ENCODE measurements at places on chromosomes 6 and 20.
A peak's percentile ranks its signal among the peaks of the same experiment; 100 is the strongest.

DNA sequence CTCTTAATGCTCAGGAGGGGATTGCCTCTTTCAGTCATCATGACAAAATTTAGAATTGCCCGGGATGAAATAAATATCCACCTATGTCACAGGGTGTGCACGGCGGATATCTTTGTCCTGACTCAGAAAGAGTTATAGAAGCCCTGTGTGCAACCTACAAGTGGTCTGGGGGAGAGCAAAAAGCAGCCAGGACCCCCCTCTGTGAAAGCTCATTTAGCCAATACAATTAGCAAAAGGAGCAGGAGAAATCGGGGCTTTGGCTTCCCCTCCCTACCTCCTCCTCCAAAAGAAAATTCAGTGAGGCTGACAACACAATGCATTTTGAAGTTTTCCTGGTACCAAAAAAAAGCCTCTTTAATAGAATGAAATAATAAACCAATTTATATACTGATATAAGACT lies 21.8 kb downstream of the FOXA2 start:
- no peak for DNase-seq

- DNase-seq, result no peak
Measured at GRCh38 chr20:774016-774659, 5.8 kb upstream of the SLC52A3 start.

- no peak for DNase-seq
Measured at GRCh38 chr20:3786126-3786484, 435 bp downstream of the CENPB start.

GRCh38 chr6:166670894-166671293 lies 43.8 kb upstream of the RPS6KA2 start:
- DNase-seq, result no peak

- DNase-seq, result no peak
Measured at GRCh38 chr6:166514196-166514595, 72.3 kb downstream of the RAMACL start.

DNA sequence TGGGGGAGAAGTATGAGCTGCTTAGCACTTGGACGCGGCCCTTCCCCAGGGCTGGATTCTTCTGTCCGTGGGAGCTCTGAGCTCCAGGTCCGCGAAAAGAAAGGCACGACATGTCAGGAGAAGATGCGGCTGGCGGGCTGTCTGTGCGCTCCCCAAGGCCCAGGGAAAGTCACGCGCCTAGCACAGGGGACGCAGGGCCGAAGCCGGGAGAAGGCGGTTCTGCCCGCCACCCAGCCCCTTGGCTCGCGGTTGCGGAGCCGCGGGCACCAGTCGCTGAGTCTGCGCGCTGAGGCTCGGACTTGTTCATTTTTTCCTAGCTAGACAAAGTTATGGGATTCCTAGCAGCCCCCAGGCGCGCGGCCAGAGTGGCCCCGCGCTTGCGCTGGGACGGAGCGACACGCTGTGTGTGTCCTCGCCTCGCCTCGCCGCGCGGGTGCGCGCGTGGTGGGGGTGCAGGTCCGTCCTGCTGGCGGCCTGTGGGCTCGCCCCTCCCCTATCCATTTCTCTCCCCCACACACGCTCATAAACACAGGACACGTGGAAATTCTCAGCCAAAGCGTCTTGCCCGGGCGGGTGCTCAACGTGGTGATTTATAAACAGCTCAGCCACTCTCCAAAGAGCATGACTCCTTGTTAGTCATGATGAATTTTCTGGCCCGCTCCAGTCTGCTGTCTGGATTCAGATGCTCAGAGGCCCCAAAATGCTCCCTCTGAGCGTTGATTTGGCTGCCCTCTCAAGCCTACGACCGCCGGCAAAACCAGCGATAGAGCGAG lies 1.9 kb upstream of the POU3F2 start:
- peak; percentile 22 for DNase-seq

DNA sequence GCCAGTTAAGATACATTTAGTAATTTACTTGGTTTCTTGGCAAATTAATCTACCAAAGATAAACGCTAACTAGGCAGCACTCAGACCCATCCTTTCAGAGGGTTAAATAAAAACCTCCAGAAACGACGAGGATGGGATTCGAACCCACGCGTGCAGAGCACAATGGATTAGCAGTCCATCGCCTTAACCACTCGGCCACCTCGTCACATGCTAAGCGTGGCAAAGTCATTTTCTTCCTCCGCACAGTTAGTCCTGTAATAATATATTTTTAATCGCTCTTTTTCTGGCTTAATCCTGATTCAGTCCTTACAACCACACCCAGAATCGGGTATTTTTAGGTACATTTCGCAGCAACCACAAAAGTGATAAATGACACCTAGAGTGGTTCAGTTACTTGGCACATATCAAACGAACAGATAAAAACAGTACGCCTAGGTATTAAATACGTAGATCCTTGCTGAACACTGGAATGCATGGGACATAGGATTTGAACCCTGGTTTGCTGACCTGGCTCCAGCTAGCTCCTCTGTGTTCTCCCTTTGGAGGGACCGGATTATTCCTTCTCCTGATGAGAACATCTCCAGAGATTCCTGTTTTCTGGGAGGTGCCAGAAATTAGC lies 71.6 kb downstream of the GPX5 start:
- no peak for DNase-seq

- no peak for DNase-seq
Measured at GRCh38 chr20:50518270-50518721, 8.1 kb downstream of the PTPN1 start.

- DNase-seq, result no peak
Measured at GRCh38 chr6:28205879-28206278, 19.2 kb upstream of the ZSCAN9 start.

GRCh38 chr20:48818481-48818987 lies 9.3 kb downstream of the PREX1 start:
- DNase-seq, result no peak

GRCh38 chr6:1672379-1672778 lies 62.7 kb downstream of the FOXC1 start:
- no peak for DNase-seq

DNA sequence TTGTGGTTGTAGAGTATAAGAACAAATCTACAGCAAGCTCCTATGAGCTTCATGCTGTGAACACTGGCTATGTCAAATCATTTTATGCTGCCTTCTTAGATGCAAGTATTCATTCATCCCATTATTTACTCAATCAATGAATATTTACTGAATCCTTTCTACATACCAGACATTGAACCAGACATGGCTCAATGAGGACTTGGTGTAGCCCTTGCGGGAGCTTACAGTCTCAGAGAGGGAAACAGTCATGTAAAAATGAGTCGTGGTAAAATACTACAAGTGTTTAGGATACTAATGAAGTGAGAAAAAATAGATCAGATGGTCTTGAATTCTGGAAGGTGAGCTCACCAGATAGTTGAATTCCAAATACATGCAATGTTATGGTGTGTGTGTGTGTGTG lies 44.8 kb upstream of the ENPP1 start:
- no peak for DNase-seq

DNA sequence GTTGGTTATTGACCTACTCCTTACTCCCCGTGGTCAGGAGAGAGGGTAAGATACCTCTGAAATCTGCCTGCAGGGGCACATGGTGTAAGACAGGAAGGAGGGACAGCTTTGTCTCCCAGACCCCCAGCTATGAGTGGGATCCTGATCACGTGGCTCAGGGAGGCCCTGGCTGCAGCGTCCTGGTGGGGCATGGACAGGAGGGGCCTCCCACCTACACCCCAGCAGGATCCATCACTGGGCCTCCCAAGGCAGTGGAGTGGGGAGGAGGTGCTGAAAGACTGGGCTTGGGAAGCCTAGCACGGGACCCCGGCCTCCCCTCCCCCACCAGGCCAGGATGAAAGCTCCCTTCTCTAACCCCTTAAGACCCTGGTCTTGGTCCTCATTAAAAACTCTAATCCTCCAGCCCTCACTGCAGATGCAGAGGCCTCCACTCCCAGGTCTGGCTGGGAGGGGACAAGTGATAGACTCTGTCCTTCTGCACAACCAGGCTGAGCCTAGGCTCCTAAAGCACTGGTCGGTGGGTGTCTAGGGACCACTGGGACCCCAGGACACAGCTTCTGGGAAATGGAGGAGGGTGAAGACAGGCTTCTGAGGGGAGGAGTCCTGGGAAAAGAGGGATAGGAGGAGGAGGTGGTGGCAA lies 29.6 kb upstream of the VEGFA start:
- no peak for DNase-seq

GRCh38 chr6:146311079-146311478 lies 232.6 kb upstream of the RAB32 start:
- no peak for DNase-seq

GRCh38 chr6:128149796-128150195 lies 248.9 kb upstream of the THEMIS start:
- DNase-seq, result no peak

DNA sequence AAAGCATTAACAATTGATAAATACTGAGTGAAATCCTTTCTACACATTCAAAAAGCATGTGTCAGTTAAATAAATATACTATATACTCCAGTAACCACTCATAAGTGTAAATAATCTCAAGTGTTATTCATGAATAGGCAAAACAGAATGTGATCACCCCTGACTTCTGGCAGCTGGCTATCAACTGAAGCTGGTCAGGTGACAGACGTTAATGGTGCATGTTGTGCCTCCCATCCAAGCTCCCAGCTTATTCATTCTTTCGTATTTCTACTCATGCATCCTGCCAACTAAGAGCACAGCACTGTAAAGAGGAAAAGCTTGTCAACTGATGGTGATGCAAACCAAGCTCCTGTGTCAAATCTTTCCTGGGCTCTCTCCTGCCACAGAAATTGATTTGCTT lies 7.7 kb downstream of the PSMB1 start:
- no peak for DNase-seq

DNA sequence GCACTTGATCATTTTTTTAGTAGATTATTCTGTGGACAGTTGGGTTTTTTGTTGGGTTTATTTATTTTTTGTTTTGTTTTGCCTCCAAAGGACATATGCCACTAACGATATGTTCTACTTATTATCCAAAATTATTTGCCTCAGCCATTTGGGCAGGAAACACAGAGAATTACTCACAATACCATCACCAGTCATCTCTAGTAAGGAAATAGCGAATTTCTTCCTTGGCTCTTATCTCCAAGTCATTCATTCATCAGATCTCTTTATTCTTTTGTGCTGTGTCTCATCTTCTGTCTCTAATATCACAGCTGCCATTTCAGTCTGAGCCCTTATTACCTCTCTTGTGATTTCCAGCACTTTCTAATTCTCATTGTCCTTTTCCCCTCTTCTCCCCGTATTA lies 130.4 kb upstream of the SMLR1 start:
- no peak for DNase-seq

GRCh38 chr20:13205848-13206434 lies 15.1 kb upstream of the ISM1 start:
- DNase-seq, result no peak

DNA sequence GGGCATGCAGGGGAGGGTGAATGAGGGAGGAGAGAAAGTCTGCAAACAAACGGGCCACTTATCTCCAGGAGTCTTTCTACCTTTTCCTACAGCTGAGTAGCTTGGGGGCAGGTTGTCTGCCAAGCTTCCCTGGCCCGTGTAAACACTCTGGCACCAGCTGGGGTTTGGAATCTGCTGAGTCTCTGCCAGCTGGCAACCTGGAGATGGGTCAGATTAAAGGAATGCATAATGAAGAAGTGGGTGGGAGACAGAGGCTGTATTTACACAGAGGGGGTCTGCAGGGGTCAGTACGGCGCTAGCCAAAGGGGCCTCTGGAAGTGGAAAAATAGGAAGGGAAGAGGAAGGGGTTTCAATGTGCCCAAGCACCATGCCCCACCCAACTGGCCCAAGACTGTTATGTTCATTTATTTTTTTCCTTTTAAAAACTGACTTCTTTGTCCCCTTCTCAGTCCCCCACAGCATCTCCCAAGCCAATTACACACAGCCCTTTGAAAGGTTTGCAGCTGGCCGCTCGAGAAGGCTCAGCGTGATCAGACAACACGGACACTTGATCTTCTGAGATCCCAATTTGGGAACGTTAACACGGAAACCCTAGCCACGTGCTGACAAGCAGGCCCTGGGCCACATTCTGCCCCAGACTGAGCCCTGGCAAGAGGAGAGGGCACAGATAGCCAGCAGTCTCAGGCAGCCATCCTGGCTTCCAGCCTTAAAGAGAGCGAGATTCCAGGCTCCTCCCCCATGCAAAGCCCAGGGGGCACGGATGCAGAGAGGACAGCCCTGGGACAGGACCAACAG lies 25.2 kb downstream of the TRAM2 start:
- DNase-seq, result no peak

- DNase-seq, result no peak
Measured at GRCh38 chr6:46338131-46338530, 153.1 kb downstream of the RCAN2 start.

GRCh38 chr6:130982941-130983456 lies 80.0 kb downstream of the EPB41L2 start:
- no peak for DNase-seq

GRCh38 chr20:32718749-32719348 lies 24.4 kb downstream of the COMMD7 start:
- no peak for DNase-seq

DNA sequence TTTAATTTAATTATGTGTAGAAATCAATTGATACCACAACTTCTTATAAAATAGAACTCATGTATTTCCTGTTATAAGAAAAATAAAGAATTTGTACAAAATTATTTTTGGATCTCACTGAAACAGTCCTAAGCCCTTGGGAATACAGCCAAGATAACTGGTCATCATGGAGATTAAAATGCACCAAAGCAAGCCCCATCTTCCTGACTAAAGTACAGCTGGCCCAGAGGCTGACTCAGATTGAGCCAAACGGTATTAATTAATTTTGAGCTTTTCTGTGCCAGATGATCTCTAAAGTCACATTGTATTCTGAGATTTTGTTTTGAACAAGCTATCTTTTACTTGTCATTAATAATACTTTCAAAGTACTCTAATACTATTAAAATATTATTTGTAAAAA lies 978.5 kb downstream of the TBC1D32 start:
- DNase-seq, result no peak

GRCh38 chr20:43914311-43915210 lies at the start of gene TOX2:
Gene TOX2 (plus strand): TSS chr20:43914852. CDS start chr20:43914892, 40 bp downstream.
- no peak for DNase-seq

GRCh38 chr6:4598384-4598995 lies 177.7 kb upstream of the CDYL start:
- no peak for DNase-seq

DNA sequence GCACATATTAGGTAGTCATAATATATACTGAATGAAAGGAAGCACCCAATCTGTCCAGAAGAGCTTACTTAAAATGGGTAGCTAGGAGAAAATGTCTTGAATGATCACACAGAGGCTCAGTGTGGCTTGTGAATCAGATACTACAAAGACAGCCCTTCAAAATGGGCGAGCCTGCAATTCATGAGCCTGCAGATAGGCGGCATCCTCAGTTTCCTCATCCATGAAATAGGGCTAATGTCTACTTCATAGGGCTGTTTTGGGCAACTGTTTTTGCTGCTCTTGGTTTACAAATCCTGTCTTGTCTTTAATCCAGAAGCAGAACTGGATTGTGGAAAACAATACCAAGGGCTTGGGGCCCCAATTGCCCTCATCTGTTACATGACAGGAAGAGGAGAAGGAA lies 129.3 kb upstream of the KCNK16 start:
- no peak for DNase-seq
